ENCODE measurements at places on chromosomes 1 and 21.
A peak's percentile ranks its signal among the peaks of the same experiment; 100 is the strongest.

DNA sequence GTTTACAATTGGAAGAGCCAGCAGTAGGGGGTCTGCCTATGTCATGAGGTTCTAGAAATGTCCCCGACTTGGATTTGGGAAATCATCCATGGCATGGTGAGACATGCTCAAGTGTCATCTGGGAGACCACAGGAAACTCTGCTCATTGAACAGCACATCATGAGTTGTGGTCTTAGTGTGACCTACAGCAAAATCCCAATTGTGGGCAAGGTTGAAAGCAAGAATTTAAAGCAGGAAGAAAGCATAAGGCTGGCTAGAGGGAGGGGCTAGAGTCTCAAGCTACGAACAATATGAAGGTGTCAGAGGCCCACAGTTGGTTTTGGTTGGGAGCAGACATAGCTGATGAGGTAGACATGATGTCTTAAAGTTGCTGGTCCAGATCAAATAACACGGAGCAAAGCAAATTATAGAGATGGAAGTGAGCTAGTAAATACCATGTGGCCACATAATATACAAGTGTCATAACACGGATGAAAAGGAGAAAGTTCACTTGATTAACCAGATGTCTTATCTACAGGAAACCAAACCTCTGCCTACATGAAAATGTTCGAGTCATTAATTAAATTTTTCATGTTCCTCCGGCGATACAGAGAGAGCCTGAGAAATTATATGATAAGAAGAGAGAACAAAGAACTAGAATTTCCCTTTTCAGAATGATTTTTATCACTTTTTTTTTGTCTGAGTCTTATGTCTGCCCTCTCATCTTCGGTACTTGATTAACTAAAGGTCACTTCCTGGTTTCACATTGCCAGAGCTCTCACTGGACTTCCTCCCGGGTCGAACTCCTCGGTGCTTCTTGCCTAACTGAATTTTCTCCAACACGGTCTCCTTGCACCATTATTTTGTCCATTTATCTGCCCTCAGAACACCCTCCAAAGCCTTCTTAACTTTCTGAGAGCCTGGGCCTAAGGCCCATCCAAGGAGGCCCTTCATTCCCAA, 67.5 kb upstream of the DUSP10 start:
- H3K27me3 ChIP-seq: no peaks in the 10 kb centered on the region
- peaks cover 6% of the 10 kb centered on the region for H3K4me1 ChIP-seq
- no peaks in the 10 kb centered on the region for H3K36me3 ChIP-seq
- H3K4me3 ChIP-seq: no peak overlapping the region
- no peak overlapping the region for H3K27ac ChIP-seq

DNA sequence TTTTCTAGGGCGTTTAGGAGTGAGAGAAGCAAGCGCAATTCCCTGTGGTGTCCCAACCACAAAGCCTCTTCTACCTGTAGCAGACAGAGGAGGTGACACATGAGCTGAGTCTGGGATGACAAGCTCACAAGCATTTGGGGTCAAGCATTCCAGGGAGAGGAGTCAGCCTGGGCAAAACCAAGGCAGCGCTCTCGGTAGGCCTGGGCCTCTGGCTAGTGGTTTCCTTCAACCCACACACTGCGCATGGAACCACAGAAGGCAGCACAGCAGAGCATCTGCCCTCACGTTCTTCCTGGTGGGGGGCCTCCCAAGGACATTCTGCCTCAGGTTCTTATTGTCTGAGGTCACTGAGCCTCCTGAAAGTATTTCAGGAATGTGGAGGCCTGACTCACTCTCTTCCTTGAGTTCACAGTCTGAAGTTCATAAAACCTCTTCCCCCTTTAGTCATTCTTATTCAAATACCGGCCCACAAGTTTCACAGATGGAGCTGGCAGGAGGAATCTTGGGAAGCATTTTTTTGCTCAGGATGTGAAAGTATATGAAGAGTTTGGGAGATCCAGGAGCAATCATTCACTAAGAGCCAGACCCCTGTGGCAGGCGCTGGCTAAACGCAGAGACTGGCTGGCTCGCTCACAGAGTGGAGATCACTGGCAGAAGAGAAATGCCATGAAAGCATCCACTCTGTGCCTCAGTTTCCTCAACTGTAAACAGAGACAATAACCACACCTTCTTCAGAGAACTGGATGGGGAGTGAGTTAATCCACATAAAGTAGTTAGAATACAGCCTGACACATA, 26.8 kb downstream of the CCN1 start:
- no peak for DNase-seq
- no peaks in the 10 kb centered on the region for H3K4me1 ChIP-seq
- H3K27me3 ChIP-seq: no peaks in the 10 kb centered on the region
- H3K36me3 ChIP-seq: no peaks in the 10 kb centered on the region

GRCh38 chr1:117657031-117657430, 51.2 kb downstream of the TENT5C start:
- H3K27me3 ChIP-seq: no peaks in the 10 kb centered on the region
- H3K4me1 ChIP-seq: peaks cover 91% of the 10 kb centered on the region
- no peaks in the 10 kb centered on the region for H3K36me3 ChIP-seq
- H3K27ac ChIP-seq: no peak overlapping the region

DNA sequence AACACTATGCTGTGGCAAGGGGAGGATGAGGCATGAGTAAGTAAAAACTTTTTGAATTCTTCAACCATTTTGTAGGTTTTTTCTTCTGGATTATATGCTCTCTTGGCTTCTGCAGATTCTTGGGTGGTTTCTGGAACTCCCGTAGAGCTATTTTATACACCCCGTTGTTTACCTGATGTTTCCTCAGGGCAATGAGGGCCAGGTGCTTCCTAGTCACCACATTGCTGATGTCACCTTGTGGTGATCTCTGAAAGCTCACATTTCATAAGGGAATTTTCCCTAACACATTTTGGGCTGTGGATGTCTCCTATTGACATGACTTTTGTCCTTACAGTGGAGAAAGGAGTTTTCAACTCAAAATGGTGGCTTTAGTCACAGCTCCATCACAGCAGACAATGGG, 356.6 kb downstream of the PLA2G4A start:
- H3K4me3 ChIP-seq: no peak overlapping the region
- H3K27me3 ChIP-seq: no peaks in the 10 kb centered on the region
- H3K27ac ChIP-seq: no peak overlapping the region
- no peak for DNase-seq
- H3K4me1 ChIP-seq: no peaks in the 10 kb centered on the region

GRCh38 chr1:199808110-199808870, 219.2 kb upstream of the NR5A2 start:
- H3K4me3 ChIP-seq: no peak overlapping the region
- H3K27me3 ChIP-seq: no peaks in the 10 kb centered on the region
- H3K4me1 ChIP-seq: no peaks in the 10 kb centered on the region
- H3K36me3 ChIP-seq: no peaks in the 10 kb centered on the region
- H3K27ac ChIP-seq: no peak overlapping the region

DNA sequence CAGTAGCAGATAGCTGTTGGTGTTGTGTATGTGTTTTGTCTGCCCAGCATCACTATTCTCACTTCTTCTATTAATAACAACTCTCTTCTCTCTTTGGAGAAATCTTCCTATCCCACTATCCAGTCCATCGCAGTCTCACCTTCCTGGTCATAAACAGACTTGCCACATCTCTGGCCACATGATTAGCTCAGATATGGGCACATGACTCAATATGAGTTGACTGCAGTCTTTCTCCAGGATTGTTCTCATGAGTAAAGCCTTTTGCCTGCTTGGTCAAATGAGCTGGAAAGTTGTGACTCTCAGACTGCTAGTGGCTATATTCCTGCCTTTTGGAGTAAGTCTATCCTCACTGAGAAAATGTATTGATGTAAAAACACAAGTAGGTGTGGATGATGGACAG, 32.9 kb upstream of the TADA1 start:
- H3K27ac ChIP-seq: no peak overlapping the region
- H3K4me3 ChIP-seq: no peak overlapping the region
- no peaks in the 10 kb centered on the region for H3K27me3 ChIP-seq
- DNase-seq: no peak
- H3K4me1 ChIP-seq: no peaks in the 10 kb centered on the region
- H3K36me3 ChIP-seq: no peaks in the 10 kb centered on the region

- H3K4me1 ChIP-seq: no peaks in the 10 kb centered on the region
- H3K36me3 ChIP-seq: no peaks in the 10 kb centered on the region
- no peaks in the 10 kb centered on the region for H3K27me3 ChIP-seq
- no peak overlapping the region for H3K4me3 ChIP-seq
- H3K27ac ChIP-seq: no peak overlapping the region
These were observed 41.2 kb downstream of the RHOU start for GRCh38 chr1:228776449-228776848.

DNA sequence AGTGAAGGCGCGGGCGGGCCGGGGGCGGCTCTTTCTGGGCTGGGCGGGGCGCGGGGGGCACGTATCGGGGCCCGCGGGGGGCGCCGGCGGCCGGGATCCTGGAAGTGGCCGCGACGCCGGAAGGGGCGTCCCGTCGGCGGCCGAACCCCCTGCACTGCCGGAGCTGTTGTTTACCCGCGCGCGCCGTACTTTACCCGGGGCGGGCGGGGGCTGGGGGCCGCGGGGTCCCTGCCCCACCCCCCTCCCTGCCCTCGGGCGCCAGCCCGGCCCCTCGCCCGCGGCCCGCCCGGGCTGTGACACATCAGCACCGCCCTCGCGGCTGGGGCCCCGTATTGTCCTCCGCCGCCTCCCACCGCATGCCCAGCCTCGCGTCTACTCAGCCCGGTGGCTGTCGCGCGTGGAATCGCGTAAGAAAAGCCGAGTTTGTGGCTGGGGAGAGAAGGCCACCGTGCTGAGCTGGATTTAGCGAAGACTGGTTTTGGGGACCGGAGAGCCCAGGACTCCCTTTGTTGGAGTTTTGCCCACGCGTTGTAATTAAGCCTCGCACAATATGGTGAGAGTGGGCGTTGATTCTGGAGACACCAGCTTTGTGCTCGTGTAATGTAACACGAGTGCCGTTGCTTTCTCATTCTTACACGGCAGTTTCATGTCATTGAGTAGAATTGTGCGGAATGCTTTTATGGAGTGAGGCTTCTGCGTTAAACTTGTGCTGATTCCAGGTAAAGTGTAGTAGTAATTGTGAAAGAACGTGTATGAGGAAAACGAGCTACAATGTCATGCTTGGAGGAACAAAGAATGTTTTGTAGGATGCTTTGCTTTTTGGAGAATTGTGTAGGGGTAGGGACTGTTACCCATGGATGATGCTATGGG, 559 bp downstream of the BACH1 start:
- peak overlapping the region; percentile 54 for H3K4me3 ChIP-seq
- H3K4me1 ChIP-seq: peaks cover 19% of the 10 kb centered on the region
- peak overlapping the region; percentile 75 for H3K27ac ChIP-seq
- no peaks in the 10 kb centered on the region for H3K36me3 ChIP-seq
- no peaks in the 10 kb centered on the region for H3K27me3 ChIP-seq

- no peaks in the 10 kb centered on the region for H3K27me3 ChIP-seq
- H3K4me1 ChIP-seq: no peaks in the 10 kb centered on the region
- DNase-seq: no peak
- H3K4me3 ChIP-seq: no peak overlapping the region
- no peaks in the 10 kb centered on the region for H3K36me3 ChIP-seq
These were observed 51.7 kb upstream of the DUSP10 start for GRCh38 chr1:221793439-221794078.

DNA sequence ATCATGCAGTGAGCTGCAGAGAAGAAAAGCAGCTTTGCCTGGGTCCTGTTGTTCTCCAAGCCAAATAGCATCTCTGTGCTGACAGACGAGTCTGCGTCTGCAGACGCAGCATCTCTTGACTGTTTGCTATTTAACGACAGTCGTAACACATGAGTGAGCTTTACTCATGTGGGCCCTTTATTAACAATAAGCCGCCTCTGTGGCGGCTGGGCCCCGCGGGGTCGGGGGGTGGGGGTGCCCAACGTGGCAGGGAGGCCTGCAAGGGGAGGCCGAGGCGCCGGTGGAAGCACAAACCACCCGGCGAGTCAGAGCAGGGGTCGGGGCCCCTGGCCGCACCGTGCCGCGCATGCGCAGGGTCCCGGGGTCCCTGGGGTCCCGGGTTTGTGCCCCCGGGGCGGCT, 435.1 kb downstream of the KIF26B start:
- H3K4me1 ChIP-seq: no peaks in the 10 kb centered on the region
- H3K27ac ChIP-seq: no peak overlapping the region
- DNase-seq: no peak
- no peaks in the 10 kb centered on the region for H3K27me3 ChIP-seq

DNA sequence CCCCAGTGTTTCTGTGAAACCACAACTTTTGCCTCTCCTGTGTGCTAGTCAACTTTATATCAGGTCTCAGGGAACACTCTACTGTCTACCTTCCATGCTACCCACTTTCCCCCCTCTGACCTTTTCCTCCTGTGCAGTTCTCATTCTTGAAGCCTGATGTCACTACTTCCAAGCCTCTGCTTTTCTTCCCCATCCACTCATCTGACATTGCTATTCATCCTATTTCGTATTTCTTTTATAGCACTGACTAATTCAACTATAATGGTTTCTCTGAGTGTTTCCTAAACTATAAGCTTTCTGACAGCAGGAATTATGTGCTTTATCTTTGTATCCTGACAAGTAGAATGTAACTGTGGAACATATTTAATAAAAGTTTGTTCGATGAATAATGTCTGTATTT, 18.2 kb upstream of the DPH5 start:
- DNase-seq: no peak
- no peak overlapping the region for H3K4me3 ChIP-seq
- H3K27me3 ChIP-seq: no peaks in the 10 kb centered on the region
- peaks cover 5% of the 10 kb centered on the region for H3K36me3 ChIP-seq
- H3K4me1 ChIP-seq: no peaks in the 10 kb centered on the region
- H3K27ac ChIP-seq: no peak overlapping the region

DNA sequence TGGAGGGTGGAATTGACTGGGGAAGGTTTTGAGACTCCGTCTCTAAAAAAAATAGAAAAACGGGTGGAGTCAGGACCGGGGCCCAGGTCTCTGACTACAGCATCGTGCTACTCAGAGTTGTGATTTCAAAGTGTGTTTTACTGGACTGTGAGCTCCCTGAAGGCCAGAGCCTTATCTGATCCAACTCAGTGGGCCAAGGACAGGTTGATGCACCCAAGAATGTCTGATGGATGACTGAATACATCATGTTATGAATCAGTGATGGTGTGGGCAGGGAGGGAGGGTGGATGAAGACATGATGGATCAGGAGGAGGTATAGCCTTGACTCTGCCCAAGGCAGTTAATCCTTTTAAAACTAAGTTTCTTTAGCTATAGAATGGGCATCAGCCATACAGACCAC, 81.6 kb downstream of the FOXD2 start:
- no peak overlapping the region for H3K4me3 ChIP-seq
- H3K36me3 ChIP-seq: no peaks in the 10 kb centered on the region
- H3K27ac ChIP-seq: no peak overlapping the region
- DNase-seq: no peak
- H3K4me1 ChIP-seq: no peaks in the 10 kb centered on the region

GRCh38 chr21:43269440-43269839, 100.6 kb downstream of the CRYAA start:
- H3K36me3 ChIP-seq: no peaks in the 10 kb centered on the region
- peak; percentile 13 for DNase-seq
- H3K4me3 ChIP-seq: no peak overlapping the region
- H3K27ac ChIP-seq: no peak overlapping the region
- no peaks in the 10 kb centered on the region for H3K4me1 ChIP-seq
